ENCODE measurements at places on chromosomes 16 and 17.
A peak's percentile ranks its signal among the peaks of the same experiment; 100 is the strongest.

DNA sequence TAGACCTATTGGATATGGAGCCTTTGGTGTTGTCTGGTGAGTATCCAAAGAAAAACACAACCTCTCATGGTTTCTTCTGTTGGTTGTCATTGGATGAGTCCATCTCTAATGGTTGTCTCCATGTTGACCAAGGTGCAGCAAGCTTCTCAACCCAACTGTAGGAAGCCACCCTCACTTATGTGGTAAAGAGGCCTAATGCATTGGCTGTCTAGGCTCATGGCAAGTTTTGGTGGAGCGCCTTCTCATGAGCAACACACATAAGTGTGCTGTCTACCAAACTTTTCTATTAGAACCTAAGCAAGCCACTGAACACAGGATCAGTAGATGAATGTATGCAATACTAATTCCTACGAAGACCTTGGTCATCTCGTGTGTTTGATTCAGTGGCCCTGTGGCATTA lies 819 bp downstream of the NLK start:
- no peak for DNase-seq

GRCh38 chr17:83155128-83156121 lies 76.0 kb downstream of the METRNL start:
- peak; percentile 4 for DNase-seq

- no peak for DNase-seq
Observed at GRCh38 chr17:72697602-72698146, 394.8 kb downstream of the SLC39A11 start.

DNA sequence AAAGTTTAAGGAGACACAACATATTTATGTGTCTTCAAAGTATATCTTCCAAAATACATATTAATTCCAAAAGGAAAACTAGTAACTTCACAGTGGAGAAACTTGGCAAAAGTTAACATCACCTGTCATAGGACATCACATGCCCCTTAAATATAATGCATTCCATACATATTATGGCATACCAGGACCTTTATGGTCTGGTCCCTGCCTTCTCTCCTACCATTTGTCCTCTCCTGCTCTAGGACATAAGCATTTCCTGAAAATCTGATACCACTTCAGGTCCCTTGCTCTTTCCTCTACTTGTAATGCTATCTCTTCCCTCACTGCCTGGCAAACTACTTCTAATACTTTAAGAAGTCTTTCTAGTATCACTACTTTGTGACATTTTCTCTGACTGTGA lies 168.1 kb upstream of the RBL2 start:
- DNase-seq, result no peak

DNA sequence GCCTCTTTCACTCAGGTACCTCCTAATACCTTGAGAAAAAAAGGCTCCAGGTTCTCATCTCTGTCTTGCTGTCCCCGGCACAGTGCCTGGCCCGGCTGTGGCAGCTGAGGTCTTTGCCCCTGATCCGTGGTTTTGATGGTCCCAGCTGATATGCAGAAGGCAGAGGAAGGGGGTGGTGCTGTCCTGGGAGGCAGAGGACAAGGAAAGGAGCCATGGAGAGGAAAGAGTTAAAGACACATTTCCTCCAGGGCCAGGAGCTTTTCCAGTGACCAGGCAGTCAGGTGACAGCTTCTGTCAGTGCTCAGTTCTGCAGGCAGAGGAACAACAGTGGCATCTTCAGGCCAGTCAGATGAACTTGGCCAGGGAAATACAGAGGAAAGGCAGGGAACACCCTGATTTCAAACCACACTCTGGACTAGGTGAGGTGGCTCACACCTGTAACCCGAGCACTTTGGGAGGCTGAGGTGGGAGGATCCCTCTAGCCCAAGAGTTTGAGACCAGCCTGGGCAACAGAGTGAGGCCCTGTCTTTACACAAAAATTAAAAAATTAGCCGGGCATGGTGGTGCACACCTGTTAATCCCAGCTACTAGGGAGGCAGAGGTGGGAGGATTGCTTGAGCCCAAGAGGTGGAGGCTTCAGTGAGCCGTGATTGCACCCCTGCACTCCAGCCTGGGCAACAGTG lies 3.3 kb upstream of the COG1 start:
- DNase-seq, result no peak

DNA sequence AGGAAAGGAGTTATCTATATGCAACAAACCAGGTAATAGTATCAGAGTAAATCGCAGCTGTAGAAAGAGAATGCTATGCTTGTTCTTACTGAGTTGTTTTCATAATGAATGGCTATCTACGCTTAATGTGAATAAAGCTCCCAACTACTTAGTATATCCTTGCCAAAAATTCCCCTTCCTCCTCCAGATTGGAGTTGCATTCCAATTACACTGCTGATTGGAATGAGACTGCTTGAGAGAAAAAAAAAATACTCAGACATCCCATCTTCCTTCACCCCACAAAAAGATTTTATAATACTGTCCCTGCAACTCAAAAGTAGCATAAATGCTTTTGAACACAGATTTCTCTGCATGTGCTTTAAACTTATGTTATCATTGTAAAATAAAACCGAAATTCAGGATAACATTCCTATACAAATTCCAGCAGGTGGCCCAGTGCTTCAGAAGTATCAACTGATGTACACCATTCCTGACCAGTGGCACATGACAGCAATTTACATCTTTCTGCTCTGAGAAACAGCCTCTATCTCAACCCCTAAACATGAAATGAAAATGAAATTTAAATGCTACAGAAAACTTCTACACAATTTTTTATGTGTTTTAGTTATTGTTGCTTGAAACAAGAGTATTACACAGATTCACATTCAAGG lies 47.0 kb downstream of the SMURF2 start:
- DNase-seq, result no peak

DNA sequence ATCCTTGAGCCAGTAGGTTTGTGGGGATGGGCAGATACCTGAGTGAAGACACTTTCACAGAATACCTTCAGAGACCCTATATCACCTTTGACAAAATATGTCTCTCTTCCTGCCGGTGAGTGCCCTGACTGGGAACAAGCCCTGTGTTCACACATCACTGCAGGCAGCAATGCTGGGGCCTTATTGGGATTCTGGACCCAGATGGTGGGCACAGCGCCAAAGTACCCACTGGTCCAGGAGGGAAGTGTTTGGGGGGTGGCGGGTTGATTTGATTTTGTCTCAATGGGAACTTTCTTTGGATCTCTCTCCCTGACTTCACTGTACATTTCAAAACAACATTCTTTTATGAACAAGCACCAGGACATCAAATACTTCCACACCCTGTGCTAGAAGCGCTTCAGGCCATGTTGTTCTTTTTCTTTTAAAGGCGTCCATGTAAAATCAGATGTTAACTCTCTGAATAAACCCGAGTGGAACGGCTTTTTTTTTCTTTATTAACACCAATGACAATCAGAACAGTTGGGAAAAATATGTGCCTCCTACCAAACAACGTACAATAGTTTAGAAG lies 62.4 kb upstream of the AKTIP start:
- DNase-seq, result no peak

DNA sequence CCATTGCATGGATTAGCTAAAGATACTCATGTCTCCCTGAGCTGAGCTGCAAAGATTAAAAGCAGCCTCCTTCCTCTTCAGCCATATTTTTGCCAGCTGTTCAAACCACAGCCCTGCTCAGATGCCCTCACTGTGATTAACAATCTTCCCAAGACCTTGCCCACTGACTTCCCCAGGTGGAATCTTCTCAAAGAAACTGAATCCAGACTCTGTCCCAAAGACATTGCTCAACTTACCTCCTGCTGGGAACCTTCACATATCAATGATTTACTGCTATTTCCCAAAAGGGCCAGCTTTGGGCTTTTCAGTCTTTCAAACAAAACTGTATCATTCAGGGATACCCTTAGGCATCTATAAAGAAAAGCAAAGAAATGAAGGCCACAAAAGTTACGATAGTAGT lies 9.2 kb downstream of the C17orf67 start:
- DNase-seq, result no peak

DNA sequence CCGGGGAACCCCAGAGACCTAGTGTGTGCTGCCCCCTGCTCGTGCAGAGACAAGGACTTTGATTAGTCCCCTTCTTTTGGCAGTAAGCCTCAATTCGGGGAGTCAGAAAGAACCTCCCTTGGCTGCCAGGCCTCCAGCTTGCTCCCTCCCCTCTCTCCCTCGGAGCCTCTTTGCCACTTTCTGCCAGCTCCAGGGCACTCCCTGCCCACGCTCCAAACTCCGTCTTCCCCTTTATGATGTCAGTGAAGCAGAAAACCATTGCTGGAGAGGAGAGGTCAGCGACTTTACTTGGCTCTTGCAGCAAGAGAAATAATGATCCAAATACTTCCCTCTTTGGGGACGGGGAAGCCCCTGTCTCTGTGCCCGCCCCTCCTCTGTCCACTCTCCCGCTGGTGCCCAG lies 28.1 kb downstream of the TTYH2 start:
- DNase-seq, result no peak

GRCh38 chr17:57954397-57955182 lies 622 bp downstream of the CUEDC1 start:
- no peak for DNase-seq
